ENCODE measurements at places on chromosomes 7 and 10. TPM values are rescaled to one million over a fixed set of nuclear protein-coding genes. Genes with fewer than 3 reads are reported as not detected.

GRCh38 chr7:27763983-27764508 lies 24.1 kb downstream of the TAX1BP1 start:
- DNase-seq, result no peak

GRCh38 chr7:130793855-130794618 lies 60.0 kb upstream of the KLF14 start:
- DNase-seq, result no peak

DNA sequence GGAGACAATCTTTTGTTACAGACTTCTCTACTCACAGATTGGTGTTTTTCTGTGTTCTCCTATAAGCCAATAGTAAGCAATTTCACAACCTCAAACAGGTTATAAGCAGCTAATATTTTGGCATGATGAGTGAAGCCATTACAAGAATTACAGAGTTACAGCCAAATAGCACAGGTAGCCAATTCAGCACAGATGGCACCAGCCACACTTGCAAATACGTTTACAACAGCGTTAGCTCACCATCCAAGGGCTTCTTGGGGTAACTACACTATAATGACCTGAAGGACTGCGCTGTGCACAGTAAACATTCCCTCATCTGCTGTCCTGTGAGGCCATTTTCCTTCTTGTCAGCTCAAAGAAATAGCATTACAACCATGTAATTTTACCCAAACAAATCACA lies 428.6 kb downstream of the TCERG1L start:
- DNase-seq, result no peak

GRCh38 chr10:86365346-86366032 lies 1.1 kb downstream of the GRID1 start:
- DNase-seq, result no peak

DNA sequence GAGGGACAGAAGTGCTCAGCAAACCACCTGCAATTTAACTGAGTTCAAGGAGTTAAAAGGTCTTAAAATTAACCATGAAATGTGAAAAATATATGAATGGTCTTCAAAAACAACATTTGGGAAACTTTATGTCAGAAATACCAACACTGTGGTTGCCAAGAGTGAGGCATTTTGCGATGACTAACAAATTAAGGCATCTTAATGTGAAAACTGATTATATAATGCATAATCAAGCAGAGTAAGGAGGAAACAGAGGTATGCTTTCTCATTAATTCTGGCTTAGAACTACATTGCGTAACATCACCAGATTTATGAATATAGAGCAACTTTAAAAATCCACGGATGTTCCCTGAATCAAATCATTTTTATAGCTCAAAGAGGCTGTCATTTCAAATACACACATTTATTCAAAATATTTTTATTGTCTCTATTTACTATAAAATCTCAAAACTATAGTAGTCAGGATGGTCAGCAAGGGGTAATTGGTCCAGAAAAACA lies 335.5 kb downstream of the LRRTM3 start:
- DNase-seq, result no peak

GRCh38 chr10:50470798-50471582 lies 152.8 kb downstream of the SGMS1 start:
- DNase-seq, result no peak

- no peak for DNase-seq
Observed at GRCh38 chr7:95220328-95220727, 104.0 kb downstream of the PON1 start.

GRCh38 chr7:25066253-25066652 lies 58.8 kb downstream of the CYCS start:
- DNase-seq, result no peak

DNA sequence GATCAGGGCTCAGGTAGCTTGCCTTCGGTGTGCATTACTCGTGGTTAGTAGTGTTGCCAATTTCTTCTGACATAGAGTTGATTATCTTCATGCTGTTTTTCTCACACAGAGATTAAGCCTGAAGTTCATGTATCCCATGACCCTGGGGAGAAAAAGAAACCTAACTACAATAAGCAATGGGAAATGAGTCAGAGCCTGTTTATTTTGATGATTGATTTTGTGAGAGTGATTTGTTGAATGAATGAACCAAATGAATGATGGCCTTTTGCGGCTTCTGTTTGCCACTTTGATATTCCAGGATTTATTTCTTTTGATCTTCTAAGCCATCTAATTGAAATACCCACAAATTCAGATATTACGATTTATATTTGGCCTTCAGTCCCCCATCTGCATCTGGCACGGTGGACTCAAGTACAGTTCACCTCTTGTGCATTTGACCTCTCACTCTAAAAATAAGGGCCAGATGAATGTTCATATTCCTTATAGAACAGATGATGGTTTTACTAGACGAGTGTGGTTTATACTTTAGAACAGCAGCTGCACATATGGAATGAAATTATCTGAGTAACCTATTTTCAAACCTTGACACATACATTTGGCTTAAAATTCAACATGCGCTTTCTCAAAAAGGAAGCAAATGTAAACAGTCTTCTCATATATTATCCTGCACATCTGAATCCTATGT lies 110.7 kb downstream of the PLCE1 start:
- DNase-seq, result no peak

GRCh38 chr10:42475168-42476098 lies 162.9 kb downstream of the ZNF33B start:
- DNase-seq, result no peak

- no peak for DNase-seq
Observed at GRCh38 chr10:124389613-124390361, 28.9 kb downstream of the OAT start.

GRCh38 chr10:114420811-114421485 lies 16.6 kb upstream of the AFAP1L2 start:
- no peak for DNase-seq

Gene CCDC136
- 4.5 TPM for total RNA-seq

Gene VWA2
- 7.0 TPM for total RNA-seq

Gene OGA
- 104 TPM for total RNA-seq

Gene CALML3
- 144 TPM for total RNA-seq

Gene PNLIPRP1
- total RNA-seq, result not detected

Gene LCOR
- total RNA-seq, result 10.3 TPM

Gene RBM20
- 1.6 TPM for total RNA-seq

Gene EEPD1
- 32.8 TPM for total RNA-seq
